ENCODE measurements at places on chromosomes 1 and 21.

GRCh38 chr1:41997153-41997552 is 78.4 kb upstream of the HIVEP3 start:
- no peak for DNase-seq

GRCh38 chr1:196344453-196344852 is 263.8 kb downstream of the KCNT2 start:
- DNase-seq: no peak

- no peak for DNase-seq
Observed at GRCh38 chr1:180927841-180928240, 15.1 kb downstream of the KIAA1614 start.

DNA sequence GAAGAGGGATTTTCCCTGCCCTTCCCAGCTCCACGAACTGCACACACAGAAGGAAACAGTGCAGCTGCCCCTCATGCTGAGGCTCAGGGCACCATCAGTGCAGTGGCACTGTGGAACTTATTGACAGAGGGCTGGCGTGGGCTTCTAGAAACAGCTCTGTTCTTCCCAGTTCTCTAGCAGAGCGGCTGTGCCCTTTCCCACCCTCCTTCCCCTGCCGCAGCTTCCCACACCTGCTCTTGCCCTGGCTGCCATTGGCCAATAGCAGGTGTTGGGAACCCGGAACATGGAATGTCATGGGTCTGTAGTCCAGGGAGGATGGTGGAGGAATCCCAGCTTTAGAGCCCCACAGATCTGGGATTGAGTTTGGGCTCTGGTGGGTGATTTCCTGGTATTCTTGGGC is 343.8 kb downstream of the RPS6KC1 start:
- DNase-seq: no peak

DNA sequence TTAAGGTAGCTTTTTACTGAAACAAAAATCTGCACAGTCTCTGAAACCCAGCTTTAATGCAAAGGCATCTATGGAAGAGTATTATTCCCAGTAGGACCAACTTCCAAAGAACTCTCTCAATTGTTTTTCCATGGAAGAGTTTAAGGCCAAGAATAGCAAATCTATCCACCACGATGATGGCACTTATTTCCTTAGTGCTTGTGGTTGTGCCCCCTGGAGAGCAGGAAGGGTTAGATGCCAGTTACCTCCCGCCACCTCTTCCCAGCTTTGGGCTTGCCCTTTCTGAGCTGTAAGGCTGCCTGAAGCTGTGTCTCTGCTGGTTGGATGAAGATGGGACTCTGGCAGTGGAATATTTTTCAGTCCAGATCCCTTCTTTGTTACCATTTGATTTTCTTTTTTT is 4.8 kb upstream of the ATP1A1 start:
- no peak for DNase-seq

GRCh38 chr1:156595016-156595415 is 3.4 kb downstream of the NAXE start:
- no peak for DNase-seq

- no peak for DNase-seq
Observed at GRCh38 chr1:171663854-171664575, 11.5 kb upstream of the MYOC start.

Measured in fibroblast of the conjunctiva (primary cell).